Stimulated activated CD4-positive, alpha-beta T cell treated with anti-CD3 and anti-CD28 coated beads, Interleukin-2, amount 100 ng/mL, for 24 hours (primary cell): ENCODE measurements at places on chromosomes 5 and 9.

- DNase-seq: no peak
These were observed 134.9 kb upstream of the FBXL7 start for GRCh38 chr5:15365070-15365469.

GRCh38 chr9:93818827-93819472, 136.2 kb downstream of the BARX1 start:
- DNase-seq: no peak

DNA sequence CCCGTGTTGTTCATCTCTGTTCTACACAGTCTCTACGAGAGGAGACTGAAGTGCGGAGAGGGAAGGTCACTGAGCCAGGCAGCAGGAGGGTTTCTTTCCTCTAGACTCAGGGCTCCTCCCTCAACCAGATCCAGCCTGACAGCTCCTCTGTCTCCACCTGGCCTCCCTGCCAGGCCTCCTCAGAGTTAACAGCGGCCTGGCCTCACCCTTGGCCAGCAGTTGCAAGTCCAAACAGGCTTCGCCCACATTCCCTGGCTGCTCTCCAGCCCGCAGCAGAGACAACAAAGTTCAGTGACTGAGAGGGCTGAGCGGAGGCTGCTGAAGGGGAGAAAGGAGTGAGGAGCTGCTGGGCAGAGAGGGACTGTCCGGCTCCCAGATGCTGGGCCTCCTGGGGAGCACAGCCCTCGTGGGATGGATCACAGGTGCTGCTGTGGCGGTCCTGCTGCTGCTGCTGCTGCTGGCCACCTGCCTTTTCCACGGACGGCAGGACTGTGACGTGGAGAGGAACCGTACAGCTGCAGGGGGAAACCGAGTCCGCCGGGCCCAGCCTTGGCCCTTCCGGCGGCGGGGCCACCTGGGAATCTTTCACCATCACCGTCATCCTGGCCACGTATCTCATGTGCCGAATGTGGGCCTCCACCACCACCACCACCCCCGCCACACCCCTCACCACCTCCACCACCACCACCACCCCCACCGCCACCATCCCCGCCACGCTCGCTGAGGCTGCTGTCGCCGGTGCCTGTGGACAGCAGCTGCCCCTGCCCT, at the start of gene HRCT1:
TSS of gene HRCT1 (plus strand) at position 291 of the 768 bp plus-strand sequence. CDS start at position 377, 86 bp downstream.
- no peak for DNase-seq

- no peak for DNase-seq
These were observed 27.0 kb downstream of the ADGRD2 start for GRCh38 chr9:124477211-124477647.

- no peak for DNase-seq
These were observed 5.4 kb downstream of the PCAT7 start for GRCh38 chr9:94560237-94560636.

DNA sequence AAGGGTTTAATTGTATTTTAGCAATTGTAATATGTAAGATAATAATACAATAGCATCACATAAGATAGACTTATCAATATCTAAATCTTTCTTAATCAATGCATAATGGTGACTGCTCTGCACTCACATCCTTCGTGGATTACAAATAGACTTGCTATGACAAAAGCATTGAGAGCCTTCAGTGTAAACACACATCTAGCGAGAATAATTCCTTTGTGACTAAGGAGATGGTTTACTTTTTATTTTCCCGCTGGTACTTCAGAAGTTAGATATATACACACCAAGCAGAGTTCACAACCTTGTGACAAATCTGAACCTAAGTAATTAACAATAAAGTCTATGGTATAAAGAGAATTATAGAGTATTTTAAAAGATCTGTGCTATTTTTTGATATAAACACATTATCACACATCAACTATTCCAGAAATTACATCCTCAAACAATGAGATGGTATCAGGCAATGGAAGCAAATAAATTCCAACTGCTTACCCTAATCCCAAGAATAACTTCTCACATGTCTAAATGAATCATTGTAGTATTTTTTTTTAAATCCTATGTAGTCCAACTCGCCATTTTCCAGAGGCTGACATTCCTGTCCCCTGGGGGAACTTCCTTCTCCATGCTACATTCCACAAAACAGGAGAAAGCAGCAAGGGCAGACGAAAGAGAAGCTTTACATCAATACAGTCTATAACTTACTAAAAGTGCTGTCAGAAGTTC, 51.2 kb downstream of the MAPKAP1 start:
- DNase-seq: no peak

DNA sequence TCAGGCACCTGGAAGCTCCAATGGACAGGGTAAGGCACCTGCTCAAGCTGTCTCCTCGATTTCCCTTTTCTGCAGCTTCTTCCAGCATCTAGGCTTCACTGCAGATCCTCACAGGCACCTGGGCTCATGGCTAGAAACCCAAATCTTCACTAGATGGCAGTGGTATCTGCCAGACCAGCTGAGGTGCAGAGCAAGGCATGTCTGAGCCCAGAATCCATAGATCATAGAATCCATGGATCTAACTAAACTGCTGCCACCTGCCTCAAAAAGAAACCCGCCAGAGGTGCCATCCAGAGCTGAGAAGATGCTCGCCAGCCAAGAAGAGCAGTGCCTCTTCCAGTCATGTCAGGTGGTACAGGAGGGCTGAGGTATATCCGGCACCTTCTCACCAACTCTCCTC, 6.9 kb downstream of the SHC3 start:
- DNase-seq: no peak
